ENCODE measurements at places on chromosomes 1 and 21.

DNA sequence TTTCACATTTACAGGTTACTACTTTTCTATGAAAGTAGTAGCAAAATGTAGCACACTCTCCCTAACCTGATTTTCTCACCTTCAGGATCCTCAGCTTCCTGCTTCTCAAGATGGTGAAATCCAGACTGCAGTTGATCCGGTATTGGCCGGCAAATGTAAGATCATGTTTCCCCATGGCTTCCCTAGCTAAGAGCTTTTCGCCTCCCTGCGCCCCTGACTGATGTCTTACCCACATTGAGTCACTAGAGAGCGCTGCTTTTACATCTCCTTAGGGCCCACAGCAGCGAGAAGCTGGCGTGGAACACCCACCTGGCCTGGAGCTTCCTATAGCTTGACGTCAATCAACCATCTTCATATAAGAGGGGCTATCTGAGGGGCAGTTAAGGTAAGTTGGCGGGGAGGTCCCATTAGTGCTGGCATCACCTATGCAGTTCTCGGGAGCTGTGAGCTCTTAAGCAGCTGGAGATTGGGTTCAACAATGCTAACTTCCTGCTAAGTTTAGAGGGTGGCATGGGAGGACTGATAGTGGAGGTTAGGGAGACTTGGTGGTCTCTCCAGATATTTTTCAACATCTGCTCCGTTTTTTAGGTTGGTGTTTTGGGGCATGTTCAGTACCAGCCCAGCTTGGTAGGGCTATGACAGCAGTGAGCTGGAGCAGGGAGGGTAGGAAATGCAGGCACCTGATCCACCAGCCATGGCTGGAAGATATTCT, 5.5 kb downstream of the PTPN7 start:
- peak; percentile 42 for DNase-seq

DNA sequence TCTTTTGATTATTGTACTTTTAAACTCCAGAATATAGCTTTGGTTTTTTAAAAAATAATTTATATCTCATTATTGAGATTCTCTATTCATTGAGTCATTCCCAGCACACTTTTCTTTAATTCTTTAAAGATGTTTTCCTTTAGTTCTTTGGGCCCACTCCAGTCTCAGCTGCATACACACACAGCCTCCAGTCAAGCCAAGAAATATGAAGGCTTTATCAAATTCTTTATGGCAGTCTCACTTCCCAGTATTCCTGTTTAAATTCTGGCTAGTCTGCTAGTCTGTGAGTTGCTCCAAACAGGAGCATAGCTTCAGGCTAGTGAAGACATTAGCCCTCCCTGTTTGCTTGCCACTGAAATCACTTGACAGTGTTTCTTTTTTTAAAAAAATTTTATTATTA, 61.2 kb downstream of the CRP start:
- DNase-seq = no peak

DNA sequence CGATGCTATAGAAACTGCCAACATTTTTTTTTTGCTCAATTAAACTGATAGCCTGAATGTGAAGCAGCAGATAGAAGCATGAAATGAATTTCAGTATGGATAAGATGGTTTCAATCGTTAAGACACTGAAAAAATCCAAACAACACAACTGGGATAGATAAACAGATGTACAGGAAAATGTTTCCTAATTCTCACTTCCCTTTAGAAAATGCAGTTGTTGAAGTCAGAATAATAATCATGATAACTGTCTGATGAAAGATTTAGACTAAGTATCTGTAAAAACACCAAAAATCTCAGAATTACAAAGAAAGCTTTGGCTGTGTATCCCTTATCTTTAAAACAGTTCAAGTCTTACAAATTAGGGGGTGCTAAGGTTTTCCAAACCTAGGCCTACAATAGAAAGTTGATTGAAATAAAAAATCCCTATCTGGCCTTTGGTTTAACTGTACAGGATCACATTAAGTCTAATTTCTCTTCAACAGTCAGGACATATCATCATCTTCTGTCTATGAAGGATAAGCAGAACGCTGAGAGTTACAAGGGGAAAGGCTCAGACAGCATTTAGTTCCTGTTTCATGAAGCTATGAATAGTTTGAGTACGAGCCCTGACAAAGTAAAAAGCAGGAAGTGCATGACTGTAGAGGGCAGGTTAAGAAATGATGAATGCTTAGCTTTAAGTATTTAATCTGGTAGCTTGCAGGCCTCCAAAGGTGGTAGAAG, 203.2 kb downstream of the APP start:
- DNase-seq = no peak

DNA sequence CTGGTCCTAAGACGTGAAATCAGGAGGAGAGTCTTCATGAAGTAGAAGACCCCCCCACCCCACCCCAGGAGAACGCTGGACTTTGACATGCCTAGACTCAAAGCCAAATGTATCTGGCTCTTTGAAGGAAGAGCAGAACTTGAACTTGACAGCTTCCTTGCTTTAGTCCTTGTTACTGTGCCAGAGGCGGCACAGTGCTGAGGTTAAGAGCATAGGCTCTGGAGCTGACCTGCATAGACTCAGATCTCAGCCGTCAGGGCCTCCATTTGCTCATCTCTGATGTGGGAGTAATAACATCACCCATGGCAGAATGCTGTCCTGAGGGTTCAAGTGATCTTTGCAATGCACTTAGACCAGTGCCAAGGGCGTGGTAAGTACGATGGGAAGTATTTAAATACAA, 39.0 kb downstream of the COL6A1 start:
- no peak for DNase-seq

DNA sequence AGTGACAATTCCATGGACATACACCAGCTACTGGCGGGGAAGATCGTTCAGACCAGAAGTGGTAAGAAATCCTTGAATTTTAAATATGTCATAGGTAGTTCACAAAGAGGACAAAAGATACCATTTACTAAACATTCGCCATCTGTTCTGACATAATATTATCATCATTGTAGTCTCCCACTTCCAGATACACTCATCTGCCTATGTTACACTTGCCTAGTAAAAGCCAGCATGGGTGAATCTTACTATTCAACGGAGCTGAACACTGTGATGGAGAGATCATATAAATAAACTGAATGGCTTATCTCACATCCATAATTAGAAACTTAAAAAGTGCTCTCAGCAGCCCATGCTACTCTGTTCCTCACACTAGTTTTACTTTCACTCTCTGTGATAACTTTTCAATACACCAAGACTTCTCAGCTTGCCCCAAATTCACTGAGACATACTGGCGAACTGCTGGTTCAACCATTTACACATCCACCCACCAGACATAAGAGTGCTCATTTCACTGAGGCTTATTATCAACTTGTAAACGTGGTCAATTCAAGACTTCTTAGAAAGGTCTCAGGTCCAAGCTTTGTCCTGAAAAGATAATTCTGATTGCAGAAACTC, 463 bp upstream of the PRRC2C start:
- no peak for DNase-seq

GRCh38 chr1:93559045-93559444, 111.1 kb downstream of the FNBP1L start:
- DNase-seq = no peak

DNA sequence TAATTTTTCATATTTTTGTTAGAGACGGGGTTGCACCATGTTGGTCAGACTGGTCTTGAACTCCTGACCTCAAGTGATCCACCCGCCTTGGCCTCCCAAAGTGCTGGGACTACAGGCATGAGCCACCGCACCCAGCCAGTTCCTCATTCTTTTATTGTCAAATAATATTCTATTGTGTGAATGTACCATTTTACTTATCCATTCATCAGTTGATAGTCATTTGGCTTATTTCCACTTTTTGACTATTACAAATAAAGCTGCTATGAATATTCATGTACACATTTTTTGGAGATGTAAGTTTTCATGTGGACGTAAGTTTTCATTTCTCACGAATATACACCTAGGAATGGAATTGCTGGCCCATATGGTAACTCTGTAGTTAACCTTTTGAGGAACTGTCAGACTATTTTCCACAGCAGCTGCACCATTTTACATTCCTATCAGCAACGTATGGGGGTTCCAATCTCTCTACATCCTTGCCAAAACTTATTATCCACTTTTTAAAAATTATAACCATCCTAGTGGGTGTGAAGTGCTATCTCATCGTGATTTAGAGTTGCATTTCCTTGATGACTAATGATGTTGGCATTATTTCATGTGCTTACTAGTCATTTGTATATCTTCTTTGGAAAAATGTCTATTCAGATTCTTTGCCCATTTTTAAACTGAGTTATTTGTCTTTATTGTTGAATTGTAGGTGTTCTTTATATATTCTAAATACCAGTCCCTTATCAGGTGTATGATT, 12.7 kb downstream of the PACC1 start:
- DNase-seq = no peak

GRCh38 chr1:50197216-50197615, 88.5 kb downstream of the ELAVL4 start:
- DNase-seq = no peak

GRCh38 chr21:22250355-22250754, 1252.1 kb downstream of the NCAM2 start:
- no peak for DNase-seq

GRCh38 chr1:177511036-177511435, 340.3 kb downstream of the BRINP2 start:
- no peak for DNase-seq

GRCh38 chr1:38201431-38201830, 154.8 kb upstream of the POU3F1 start:
- no peak for DNase-seq

DNA sequence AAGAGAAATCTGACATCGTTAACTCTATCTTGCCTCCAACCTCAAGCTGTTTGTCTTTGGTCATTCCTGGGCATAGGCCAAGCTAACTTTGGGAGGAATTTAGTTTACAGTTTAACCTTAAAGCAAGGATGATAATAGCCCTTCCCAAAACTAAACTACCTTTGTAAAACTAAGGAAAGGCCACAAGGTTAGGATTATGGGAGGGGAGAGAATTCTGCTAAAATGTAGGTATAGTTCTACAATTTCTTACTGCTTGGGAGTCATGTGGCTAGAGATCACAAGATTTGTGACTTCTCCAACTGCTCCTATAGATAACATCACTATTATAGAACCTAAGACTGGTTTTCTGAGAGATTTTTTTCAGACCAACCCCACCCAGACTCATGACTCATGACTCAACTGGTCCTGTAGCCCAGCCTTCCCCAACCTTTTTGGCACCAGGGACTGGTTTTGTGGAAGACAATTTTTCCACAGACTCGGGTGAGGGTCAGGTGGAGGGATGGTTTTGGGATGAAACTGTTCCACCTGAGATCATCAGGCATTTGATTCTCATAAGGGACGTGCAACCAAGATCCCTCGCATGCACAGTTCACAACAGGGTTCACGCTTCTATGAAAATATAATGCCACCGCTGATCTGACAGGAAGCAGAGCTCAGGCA, 70.7 kb upstream of the MUTYH start:
- DNase-seq = no peak

DNA sequence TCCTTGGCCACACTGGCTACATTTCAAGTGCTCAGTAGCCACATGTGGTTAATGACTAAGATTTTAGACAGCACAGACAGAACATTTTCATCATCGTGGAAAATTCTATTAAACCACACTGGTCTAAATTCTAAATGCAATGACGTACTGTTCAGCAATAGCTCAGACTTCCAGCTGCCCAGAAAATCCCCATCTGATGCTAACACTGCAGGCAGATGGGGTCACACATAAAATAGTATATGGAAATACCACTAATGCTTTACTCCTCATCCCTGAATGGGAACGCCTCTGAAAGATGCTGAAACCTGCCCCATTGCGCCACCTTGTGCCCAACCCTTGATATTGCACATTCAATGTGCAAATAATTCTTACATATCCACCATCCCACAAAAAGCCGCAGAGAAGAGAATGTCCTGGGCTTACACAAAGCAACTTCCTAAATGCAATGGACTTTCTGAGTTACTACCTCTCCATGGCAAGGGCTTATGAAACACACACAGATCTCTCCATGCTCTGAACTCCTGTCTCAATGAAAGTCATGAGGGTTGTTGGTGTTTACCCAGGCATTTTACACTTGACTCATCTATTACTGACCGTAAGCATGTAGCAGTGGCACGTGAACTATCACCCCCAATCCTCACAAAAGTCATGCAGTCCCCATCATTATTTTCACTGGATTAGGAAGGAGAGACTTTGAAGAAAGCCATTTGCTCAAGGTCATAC, 20.3 kb upstream of the SLC5A9 start:
- peak; percentile 60 for DNase-seq
